SHP77 treated with DMSO at 0.1 percent for 48 hours (cell line): ENCODE measurements at places on chromosomes 7 and 10.

GRCh38 chr10:102151774-102152544 lies at the start of gene NOLC1:
TSS of gene NOLC1 (plus strand) at chr10:102152389. CDS start at chr10:102152411, 22 bp downstream.
- peak; percentile 95 for DNase-seq

DNA sequence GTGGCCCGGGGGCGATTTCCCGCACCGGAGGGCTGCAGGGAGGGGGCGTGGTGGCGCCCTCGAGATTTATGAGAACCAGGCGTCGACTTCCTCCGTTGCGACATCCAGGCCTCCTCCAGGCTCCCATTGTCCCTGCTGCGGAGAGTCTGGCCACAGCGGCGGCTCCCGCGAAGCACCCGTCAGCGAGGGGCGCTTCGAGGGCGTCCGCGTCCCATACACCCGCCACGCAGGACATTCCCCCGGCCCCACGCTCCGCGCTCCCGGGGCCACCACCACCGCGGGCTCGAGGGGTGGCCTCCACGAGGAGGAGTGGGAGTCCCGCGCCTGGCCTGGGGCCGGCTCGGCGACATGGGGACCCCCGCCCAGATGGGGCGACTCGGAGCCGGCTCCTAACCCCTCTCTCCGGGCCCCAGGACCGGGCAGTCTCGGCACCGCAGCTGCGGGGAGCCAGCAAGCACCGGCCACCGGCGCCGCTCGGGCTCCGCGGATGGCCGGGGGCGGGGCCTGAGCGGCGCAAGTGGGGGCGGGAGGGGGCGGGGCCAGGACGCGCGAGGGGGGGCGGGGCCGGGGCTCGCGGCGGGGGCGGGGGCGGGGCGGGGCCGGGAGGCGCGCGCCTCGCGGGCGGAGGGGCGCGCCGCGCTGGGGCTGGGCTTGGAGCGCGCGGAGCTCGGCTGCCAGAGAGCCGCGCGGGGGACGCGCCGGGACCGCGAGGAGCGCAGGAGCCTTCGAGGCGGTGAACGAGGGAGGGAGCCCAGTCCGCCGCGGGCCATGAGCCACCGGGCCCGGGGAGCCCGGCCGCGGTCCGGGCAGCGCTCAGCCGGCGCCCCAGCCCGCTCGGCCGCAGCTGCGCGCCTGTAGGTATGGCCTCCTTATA lies at the start of gene SH2B2:
SH2B2 (plus strand) TSS at position 632 of the 874 bp plus-strand sequence. CDS start 13,683 bp downstream, outside the sequence.
- no peak for DNase-seq

DNA sequence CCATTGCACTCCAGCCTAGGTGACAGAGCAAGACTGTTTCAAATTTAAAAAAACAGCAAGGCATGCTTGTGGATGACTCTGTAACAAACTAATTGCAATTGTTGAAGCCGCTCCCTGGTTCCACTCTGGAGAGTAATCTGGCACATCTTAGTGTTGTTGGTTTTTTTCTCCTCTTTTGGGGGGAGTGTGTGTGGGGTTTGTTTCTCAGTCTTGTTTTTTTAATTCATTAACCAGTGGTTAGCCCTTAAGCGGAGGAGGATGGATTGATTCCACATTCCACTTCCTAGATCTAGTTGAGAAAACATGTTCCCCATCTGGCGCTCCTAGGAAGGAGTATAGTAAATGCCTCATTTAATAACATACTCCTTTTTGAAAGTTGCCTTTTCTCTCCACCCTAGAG lies 8.6 kb upstream of the ZNF713 start:
- DNase-seq, result no peak

GRCh38 chr10:17430647-17431355 lies 23.6 kb downstream of the ST8SIA6 start:
- DNase-seq, result no peak

DNA sequence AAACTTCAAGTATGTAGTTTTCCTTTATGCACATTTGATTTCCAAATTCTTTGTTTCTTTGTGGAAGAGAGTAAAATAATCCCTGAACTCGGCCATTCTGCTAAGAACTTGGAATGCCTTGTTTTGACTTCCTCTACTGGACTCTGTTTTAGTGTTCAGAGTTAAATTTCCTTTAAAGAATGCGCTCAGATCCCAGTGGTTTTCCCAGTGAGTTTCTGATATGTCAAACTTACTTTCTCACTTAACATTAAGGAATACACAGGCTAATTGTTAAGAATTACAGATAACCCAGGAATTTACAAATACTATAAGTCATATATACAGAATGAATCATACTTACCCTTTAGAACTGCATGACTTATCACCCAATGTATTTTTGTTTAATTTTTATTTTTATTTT lies 1067.6 kb upstream of the CELF2 start:
- DNase-seq, result no peak

DNA sequence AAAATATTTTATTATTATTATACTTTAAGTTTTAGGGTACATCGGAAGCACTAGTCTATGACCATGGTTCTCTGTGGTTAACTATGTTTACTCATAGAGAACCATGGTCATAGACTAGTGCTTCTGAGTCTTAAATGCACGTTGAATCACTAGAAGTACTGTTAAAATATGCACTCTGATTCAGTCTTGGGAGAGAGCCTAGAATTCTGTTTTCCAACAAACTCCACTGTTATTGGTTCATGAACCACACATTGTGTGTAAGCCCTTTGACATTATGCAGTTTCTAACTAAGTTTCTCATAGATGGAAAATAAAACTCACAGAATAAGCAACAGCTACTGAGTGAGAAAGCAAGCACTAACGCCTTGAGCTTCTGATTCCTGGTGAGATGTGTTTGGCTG lies 1120.6 kb downstream of the SORCS1 start:
- DNase-seq, result peak; percentile 40

DNA sequence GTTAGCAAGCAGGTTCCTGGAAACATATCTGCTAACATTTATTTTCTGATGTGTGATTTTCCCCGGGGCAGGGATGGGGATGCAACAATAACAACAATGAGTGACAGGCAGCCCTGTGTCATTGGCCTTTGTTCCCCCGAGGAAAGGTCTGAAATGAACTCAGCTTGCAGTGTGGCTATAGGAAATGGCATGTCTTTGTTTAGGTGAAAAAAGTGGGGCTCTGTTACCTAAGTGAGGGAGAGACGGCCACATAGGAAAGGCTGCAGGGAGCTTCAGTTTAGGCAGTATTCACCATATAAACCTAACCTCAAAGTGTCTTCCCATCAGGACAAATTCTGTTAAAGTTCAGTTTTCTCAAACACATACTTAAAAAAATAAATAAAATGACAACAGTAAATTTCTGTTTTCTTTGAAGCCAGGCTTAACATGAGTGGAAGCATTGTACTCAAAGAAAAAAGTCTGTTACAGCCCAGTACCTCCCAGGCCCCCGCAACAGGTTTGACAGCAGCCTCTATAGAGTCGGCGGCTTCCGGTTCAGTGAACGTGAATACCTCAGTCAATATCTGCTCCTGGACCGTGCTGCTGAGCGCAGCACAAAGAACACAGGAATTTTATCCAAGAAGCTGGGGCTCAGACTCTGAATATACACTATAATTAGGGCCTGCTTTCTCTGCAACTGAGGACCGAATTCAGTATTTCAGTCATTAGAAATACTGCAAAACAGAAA lies 168.3 kb downstream of the GLI3 start:
- no peak for DNase-seq

GRCh38 chr7:79282882-79283602 lies 170.4 kb downstream of the MAGI2 start:
- no peak for DNase-seq

DNA sequence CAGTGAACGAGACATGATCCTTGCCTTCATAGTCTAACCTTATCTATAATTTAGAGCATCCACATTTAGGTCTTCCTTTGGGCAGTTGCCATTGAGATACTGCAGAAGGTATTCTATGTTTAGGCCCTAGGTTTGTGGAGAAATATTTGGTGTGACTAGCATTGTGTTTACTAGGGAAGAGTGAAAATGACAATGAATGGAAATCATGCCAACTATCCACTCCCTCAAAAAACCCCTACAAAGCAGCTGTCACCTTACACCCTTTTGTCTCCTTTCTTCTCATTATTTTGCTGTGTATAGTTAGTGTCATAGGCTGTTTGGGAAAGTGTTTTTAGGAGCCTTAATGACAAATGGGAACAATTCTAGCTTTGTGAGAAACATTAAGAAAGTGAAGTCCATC lies 3.2 kb downstream of the CCNJ start:
- DNase-seq, result no peak

DNA sequence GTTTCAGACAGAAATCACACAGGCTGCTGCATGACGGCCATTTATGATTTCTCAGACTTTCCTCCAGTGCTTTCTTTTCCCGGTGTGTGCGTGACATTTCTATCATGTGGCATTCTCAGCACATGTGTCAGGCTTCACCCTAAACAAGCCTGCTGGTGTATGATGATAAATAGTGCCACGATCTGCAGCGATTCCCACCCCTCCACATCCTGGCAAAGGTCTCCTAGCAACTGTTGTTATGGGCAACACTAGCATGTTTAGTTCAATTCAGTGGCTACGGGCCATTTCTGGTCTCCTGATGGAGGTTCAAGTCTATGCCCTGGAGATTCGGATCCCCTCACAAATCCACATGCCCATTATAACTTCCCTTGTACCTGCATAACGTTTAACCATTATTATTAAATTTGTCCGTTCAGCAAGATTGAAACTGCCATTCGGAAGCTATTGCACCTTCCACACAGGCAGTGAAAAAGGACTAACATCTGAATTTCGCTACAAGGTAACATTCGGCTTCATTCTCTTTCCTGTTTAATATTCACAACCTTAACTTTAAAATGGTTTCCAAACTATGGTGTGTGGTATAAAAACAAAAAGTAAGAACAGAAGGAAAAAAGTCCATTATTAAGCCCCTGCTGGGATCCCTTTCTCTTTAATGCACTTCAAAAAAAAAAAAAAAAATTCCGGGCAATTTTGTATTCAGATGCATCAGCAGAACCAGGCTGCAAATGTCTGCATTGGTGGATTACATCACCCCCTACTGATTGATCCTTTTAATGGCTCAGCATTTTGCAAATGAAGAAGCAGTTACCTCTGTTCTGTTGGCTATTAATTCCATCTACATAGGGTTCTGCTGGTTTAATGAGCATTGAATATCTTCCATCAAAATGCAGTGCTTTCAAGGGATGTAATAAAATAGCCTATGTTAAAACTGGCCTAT lies 90.2 kb downstream of the FRMD4A start:
- DNase-seq, result no peak

GRCh38 chr7:80611353-80611752 lies 27.1 kb upstream of the CD36 start:
- DNase-seq, result no peak

DNA sequence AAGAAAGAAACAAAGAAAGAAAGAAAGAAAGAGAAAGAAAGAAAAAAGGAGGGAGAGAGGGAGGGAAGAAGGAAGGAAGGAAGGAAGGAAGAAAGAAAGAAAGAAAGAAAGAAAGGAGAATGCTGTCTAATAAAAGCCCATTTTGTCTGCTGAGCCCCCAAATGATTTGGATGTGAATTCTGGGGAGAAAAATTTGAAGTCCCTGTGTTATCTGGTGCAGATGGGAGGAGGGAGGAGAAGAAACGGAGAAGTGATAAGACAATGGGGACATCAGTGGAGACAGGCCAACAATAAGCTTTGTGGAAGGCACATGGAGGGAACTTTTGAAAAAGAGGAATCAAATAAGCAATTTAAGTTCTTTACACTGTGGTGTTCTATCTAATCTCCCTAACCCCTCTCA lies 24.6 kb upstream of the TMEM273 start:
- DNase-seq, result no peak

GRCh38 chr10:132447446-132448247 lies 50.6 kb downstream of the PWWP2B start:
- DNase-seq, result no peak

GRCh38 chr7:80991654-80992053 lies 72.8 kb upstream of the SEMA3C start:
- no peak for DNase-seq

DNA sequence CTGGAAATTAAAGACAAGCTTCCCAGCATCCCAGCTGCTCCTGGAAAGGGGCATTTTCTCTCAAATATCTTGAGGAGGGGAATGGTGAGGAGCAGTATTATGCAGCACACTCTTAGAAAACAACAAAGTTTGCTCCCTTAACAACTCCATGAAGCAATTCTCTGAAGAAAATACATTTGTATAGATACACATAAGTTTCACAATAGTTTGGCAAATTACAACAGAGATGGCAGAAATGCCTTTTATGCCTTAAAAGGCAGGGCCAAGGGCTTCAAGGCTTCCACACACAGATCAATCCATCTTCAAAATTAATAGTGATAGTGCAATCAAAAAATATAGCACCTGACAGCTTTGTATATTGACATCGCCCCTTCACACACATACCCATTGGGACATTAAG lies 12.2 kb downstream of the DGKI start:
- DNase-seq, result no peak

GRCh38 chr7:122155566-122155965 lies 11.5 kb upstream of the AASS start:
- no peak for DNase-seq

DNA sequence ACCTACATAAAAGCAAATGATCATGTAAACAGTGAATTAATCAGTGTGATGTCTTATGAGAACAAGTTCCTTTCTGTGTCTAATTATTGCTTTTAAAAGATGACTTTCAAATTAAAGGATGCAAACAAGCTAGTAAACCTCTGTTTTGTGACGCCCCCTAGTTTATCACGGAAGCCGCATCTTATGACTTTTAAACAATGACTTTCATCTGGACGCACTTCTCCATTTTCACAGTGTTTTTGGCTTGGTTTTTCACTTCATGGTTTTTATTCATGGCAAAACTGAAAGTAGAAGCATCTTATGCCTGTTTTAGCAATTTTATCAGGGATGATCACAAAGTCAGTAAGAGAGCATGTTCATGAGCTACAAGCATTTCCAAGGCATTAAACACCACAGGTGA lies 35.0 kb downstream of the ITGA8 start:
- DNase-seq, result no peak

DNA sequence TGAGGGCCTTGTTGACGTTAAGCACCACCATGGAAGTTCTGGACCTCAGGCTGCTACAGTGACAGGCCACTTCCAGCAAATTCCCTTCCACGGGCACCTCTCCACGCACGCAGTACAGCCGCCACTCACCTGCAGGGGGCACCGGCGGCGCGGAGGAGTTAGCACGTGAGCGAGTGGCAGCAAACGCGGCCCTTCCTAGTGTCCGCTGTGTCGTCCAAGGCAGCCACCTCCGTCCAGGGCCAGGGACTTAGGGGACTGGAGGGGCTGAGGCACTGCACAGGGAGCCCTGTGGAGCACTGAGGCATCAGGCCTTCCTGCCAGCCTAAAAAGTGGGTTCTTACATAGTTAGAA lies 164.4 kb downstream of the SVIL start:
- DNase-seq, result no peak

- no peak for DNase-seq
Observed at GRCh38 chr7:46319841-46320240, 398.8 kb upstream of the IGFBP3 start.
